ENCODE measurements at places on chromosomes 4 and X.

- DNase-seq: no peak
Measured at GRCh38 chr4:141486375-141486997, 149.9 kb upstream of the IL15 start.

DNA sequence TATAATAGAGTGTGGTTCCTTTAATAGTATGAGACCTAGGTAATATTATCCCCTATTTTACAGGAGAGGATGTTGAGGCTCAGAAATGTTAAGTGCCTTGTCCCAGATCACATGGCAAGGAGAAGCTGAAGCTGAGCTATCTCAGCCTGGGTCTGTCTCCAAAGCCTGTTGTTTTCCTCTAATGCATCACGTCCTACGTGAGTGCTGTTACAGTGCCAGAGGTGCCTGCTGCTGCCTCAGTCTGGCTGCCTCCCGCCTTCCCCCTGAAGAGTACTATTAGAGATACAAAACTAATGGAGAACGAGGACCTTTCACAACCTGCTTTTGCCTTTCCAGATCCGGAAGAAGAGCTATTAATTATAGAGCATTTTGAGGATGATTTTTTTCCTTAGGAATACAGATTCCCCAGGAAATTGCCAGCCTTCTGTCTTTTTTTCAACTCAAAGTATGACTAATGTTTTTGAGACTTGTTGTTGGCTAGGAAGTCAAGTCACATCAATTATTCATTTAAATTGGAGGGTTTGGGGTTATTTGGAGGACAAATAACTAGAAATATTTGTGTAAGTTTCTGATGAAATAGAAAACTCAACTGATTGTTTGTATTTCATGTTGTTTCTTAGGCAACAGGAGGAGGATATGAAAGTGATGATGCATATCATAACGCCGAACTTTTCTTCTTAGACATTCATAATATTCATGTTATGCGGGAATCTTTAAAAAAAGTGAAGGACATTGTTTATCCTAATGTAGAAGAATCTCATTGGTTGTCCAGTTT is 43.9 kb upstream of the MTMR1 start:
- no peak for DNase-seq

- no peak for DNase-seq
Measured at GRCh38 chr4:4397441-4397819, 10.5 kb downstream of the NSG1 start.

- DNase-seq: no peak
Measured at GRCh38 chr4:94763500-94763899, 5.7 kb downstream of the BMPR1B start.

GRCh38 chr4:116668190-116668589 is 417.2 kb downstream of the TRAM1L1 start:
- DNase-seq: no peak

DNA sequence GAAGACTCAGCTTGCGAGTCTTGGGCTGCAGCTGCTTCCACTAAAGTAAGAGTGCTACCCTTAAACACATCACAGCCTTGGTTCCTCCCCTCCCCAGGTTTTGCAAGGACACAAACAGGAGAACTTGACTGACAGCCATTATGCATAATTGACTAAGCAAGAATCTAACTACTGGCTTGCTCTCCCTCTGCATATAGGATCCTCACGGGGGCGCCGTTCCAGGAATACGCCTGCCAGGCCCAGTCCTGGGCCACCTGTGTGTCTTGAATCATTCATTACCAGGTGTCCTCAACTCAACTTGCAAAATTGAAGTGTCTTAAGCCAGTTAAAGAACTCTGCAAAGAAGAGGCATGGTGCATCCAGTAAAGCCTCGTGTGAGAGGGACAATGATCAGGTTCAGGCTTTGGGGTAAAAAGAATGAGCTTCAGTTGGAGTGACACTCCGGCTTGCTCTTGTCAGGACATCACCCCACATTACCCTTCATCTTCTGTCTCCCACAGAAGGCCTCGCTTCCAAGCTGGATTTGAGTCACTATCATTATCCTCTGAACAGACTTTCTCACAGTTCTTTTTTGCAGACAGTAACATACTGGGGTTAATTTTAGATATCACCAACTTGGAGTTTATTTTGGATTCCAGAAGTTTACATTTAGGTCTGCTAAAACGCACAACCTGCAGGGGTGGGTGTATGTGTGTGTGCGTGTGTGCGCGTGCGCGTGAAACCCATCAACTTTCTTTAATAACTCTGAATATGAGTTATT is 273.5 kb upstream of the HS3ST1 start:
- DNase-seq: no peak

GRCh38 chr4:165740911-165741310 is 132.1 kb upstream of the TLL1 start:
- no peak for DNase-seq

GRCh38 chr4:170243662-170244288 is 154.0 kb upstream of the AADAT start:
- DNase-seq: no peak

- DNase-seq: no peak
Measured at GRCh38 chr4:76420762-76421581, at the start of gene CCDC158. CCDC158 (minus strand) TSS chr4:76421141; CDS start chr4:76403207, 17,934 bp downstream.

- DNase-seq: no peak
Measured at GRCh38 chrX:123993326-123993725, 31.8 kb downstream of the STAG2 start.

DNA sequence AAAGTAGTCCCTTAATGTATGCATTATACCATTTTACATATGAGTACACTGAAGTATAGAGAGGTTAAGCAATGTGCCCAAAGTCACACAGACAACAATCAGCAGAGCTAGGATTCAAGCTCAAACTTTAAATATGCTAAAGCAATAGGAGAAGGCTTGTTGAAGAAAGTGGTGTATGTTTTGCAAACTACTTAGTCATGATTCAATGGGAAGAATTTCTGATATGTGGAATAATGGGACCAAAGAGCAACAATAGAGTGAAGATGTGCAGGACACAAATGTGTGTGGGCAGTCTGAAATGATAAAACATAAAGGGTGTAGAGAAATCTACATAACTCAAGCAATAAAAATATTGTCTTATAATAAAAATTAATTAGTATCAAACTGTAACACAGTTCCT is 109.0 kb upstream of the ARSJ start:
- DNase-seq: no peak

DNA sequence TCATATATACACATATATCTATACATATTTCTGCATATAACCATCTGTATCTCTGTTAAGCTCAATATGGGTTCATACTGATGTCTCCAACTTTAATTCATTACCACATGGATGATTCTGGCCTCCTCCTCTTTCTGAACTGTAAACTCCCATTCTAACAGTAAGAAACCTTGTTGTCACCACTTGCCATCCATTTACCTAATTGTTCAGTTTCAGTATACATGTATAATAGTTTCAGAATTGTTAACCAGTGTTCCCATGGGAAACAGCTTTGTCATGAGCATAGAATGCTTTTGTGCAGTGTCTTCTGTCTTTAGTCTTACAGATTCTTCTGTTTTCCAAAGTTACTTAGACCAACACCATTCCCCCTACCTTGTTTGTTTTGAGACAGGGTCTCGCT is 35.9 kb downstream of the SLC9A6 start:
- DNase-seq: no peak

- DNase-seq: no peak
Measured at GRCh38 chr4:145587088-145587754, 32.0 kb upstream of the MMAA start.

GRCh38 chr4:39698424-39699009 is 581 bp downstream of the UBE2K start:
- DNase-seq: no peak

- no peak for DNase-seq
Measured at GRCh38 chr4:155005395-155006090, 202.9 kb upstream of the NPY2R start.

- no peak for DNase-seq
Measured at GRCh38 chr4:169410839-169411770, 140.3 kb upstream of the SH3RF1 start.

DNA sequence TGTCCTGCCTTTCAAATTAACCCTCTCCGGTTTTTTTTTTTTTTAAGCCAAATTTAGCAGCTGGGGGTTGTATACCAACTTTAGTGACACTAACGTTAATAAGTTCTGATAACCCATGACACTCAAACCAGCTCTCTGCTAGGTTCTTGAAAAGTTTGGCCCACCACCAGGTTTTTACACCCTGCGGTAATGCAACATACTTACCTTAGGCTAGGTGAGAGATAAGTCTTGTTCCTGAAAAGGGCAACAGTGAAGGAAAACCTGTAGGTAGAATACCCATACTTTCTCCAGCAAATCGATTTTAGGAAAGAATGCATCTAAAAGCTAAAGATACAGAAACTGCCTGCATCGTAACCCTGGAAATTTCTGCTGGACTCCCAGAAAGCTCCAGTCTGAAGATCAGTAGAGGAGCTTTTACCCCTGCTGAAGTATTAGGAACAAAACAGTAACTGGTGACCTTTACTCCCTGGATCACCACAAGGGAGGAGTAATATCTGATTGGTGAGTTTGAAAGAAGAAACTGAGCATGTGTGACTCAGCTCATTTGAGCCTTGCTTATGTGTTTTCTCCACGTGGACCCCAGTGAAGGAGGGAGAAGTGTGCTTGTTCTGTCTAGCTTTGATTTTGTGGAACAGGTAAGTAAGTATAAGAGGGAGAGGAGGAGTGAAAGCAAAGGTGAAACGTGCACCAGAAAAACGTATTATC is 34.4 kb upstream of the COX18 start:
- no peak for DNase-seq

DNA sequence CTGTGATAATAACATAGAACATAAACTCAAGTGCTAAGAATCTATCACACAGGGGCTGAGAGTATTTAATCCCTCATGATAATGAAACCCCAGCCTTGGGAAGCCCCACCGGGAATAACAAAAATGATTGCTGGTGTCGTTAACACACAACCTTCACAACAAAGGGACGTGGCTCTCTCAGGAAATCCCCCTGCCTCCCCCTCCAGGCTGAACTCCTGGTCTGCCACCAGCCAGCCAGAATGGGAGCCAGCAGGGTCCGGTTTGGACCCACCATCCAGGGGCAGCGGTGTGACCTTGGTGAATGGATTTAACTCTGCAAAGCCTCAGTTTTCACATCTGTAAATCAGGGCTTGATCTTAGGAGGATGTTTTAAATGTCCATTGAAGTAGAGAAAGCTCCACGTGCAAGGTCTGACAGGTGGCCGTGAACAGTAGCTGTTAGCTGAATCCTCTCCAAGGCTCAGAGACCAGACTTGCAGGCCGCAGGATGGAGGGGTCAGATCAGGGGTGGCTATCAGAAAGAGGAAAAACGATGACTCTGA is 46.5 kb downstream of the ABLIM2 start:
- DNase-seq: no peak

- DNase-seq: no peak
Measured at GRCh38 chrX:926070-926469, 286.4 kb downstream of the CRLF2 start.

- no peak for DNase-seq
Measured at GRCh38 chr4:142405695-142406498, 440.2 kb downstream of the INPP4B start.

- peak; percentile 10 for DNase-seq
Measured at GRCh38 chr4:129641179-129641578, 545.2 kb downstream of the C4orf33 start.

DNA sequence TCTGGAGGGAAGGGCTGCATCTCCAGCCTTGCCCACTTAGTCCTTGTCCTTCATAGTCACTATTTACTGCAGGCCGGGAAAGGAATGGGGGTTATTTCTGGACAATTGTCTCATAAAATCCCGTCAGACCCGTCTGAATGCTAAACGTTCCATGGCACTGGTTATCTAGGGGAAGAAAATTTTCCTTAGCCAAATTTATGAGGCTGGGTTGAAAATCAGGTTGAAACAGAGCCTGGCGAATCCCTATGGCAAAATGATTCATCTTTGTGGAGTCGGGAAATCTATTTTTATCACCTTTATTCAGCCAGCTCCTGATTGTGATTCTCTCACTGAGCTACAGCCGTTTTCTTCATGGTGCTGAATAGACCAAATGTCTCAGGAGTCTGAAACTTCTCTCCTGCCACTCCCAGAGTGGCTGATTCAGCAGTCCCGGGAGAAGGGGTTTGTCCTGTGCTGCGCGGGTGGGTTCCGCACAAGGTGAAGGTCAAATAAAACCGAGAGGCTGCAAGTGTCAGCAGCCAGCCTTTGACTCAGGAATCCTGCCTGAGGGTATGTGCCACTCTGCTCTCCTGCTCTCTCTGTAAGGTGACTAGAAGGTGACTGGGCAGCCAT is 1.0 kb downstream of the LIMCH1 start:
- no peak for DNase-seq
